BJ (cell line): ENCODE measurements at places on chromosomes 4 and X. TPM values are rescaled to one million over a fixed set of nuclear protein-coding genes. Genes with fewer than 3 reads are reported as not detected.

DNA sequence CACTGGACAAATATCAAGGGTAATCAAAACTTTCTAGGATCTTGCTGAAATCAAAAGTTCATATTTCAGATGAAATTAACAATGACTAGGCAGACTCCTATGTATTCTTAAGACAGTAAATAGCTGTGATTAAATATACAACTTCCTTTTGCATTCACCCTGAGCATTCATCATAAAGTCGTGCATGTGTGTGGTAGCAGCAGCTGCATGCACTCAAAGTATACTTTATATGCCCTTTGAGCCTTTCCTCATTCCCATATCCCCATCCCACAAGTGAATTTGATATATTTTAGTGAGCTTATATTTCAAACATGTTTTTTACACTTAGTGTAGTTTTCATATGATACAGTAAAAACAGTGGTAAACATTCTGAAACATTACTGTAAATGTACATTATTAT, 959.0 kb downstream of the C4orf33 start:
- no peak for DNase-seq

DNA sequence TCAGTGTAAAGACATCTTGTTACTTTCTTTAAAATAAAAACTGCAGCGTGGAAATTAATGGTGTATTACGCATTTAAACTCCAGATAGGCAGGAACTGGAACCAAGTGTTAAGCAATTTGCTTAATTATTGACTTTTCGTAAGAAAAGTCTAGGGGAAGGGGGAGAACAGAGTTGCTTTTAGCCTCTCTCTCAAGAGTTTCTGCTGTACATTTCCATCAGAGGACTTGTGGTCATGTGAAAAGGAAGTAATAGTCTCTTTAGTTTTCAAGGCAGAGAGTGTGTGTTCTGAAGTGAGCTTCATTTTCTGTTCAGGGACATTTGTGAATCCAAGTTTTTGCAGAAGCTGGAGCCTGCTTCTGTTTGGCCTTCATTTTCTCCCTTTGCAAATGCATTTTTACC, 127.2 kb downstream of the UBE2K start:
- DNase-seq: no peak

GRCh38 chr4:184553891-184554290, 79.5 kb upstream of the IRF2 start:
- no peak for DNase-seq

DNA sequence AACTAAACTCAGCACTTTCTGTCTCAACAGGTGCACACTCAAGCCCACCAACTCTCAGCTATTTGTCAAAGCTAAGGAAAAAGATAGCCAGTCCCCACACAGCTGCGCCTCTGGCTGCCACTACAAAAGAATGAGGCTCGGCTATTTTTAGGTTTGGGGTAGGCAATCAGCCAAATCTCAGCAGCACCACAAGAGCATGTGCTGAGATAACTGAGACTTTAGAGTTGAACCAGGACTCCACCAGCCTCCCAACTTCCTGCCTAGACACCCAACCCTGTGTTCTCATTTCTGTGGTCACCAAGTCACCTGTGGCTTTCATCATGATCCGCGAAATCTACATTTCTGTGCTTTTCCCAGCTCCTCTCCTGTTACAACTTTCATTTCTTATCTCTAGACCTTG, 28.0 kb downstream of the DMD start:
- no peak for DNase-seq

STOX2 gene
- 0.04 and 0.27 TPM in 2 replicates for polyA plus RNA-seq

TMEM150C gene
- 0.64 and 0.96 TPM in 2 replicates for polyA plus RNA-seq

DNA sequence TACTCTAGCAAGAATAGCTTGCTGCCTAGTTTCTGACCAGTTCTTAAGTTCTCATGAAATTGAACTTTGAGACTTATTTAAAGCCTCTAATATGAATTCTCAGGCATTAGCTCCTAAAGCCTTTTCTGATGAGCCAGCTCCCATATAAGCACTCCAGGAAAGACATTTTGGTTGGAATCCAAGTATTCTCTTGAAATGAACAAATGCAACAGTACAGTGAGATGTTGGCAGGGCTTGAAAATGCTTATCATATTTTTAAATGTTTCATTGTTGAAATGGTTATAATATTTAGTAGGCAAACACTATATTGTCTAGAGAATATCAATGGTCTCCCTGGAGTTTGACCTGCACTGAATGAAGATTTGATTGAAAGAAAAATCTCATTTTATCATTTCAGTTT, 240.3 kb downstream of the ANK2 start:
- DNase-seq: no peak

TBC1D9 gene
- 12.0 and 12.5 TPM in 2 replicates for polyA plus RNA-seq

GRCh38 chr4:33890841-33891240, 2353.5 kb downstream of the ARAP2 start:
- no peak for DNase-seq

DNA sequence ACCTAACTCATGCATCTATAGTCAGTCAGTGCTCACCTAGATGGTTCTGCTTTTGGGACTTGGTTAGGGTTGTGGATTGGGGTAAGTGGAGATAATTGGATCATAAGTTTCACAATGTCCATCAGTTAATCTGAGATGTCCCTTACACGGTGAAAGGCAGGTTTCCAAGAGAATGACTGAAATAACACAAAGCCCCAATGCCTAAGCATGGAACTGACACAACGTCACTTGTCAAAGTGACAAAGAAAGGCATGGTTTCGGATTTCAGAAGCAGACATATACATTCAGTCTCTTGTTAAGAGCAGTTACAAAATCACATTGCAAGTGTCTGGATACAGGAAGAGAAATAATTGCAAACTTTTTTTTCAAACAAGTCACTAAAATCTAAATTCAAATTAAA, 1456.9 kb downstream of the TECRL start:
- no peak for DNase-seq

TMSB15C gene
- 1.2 and 2.4 TPM in 2 replicates for polyA plus RNA-seq

DNA sequence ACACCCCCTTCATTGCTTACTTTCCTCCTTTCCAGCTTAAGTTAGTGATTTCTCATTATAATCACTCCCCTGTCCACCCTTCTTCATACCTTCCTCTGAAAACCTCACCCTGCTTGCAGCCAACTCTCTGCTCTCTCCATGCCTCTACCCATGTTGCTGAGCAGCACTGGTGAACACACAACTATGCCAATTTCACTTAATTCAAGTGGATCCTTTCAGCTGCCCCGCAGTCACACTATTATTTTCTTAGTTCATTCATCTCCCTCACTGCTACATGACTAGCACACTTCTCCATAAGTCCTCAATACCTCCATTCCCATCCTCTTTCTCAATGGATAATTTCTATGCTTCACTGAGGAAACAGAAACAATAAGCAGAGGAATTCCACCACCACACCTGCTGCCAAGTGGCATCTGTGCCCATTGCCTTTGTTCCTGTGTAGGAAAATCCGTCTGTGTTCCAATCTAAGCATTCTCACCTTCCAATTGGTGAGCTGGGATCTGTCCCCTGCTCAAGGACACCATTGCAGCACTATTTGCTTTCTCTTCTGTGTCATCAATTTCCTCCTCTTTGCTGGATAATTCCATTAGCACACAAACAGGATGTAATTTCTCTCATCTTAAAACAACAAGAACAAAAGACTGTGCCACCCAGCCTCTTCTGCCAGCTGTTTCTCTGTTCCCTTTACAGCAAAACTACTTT, 25.2 kb upstream of the PRSS48 start:
- DNase-seq: no peak
